ENCODE measurements at places on chromosomes 6 and 20.
A peak's percentile ranks its signal among the peaks of the same experiment; 100 is the strongest.

- peak; percentile 26 for DNase-seq
Measured at GRCh38 chr20:38726804-38727606, 2.7 kb downstream of the SLC32A1 start.

- no peak for DNase-seq
Measured at GRCh38 chr6:143149771-143150170, 89.1 kb downstream of the AIG1 start.

- DNase-seq = no peak
Measured at GRCh38 chr6:92568541-92568940, 850.8 kb downstream of the EPHA7 start.

GRCh38 chr6:168155193-168155592 lies 76.2 kb upstream of the FRMD1 start:
- DNase-seq = no peak

DNA sequence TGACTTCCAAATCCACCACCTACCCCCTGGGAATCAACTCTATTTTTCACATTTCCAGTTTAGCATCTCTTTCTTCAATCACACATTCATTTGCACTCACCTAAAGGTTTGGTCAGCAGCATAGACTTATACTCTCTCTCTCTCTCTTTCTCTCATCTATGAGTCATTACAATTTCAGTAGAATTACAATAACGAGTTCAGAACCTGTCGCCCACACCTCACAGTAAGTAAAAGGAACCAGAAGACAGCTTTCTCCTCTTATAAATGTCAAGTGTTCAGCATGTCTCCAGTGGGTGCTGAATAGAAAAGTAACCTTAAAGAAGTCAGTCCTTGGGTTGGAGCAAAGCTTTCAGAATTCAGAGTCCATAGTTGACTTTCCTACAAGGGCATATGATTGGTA lies 1.1 kb upstream of the PHACTR1 start:
- no peak for DNase-seq

DNA sequence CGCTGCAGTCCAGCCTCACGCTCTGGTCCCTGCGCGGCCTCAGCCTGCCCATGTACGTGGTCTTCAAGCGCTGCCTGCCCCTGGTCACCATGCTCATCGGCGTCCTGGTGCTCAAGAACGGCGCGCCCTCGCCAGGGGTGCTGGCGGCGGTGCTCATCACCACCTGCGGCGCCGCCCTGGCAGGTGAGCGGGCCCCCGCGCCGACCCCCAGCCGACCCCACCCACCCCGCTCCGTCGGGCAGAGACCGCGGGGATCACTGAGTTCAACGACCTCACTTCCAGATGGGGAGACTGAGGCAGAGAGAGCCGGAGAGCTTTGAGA lies 545 bp downstream of the SLC35D3 start:
- DNase-seq = no peak

- DNase-seq = no peak
Measured at GRCh38 chr6:17354700-17355403, 38.5 kb upstream of the CAP2 start.

DNA sequence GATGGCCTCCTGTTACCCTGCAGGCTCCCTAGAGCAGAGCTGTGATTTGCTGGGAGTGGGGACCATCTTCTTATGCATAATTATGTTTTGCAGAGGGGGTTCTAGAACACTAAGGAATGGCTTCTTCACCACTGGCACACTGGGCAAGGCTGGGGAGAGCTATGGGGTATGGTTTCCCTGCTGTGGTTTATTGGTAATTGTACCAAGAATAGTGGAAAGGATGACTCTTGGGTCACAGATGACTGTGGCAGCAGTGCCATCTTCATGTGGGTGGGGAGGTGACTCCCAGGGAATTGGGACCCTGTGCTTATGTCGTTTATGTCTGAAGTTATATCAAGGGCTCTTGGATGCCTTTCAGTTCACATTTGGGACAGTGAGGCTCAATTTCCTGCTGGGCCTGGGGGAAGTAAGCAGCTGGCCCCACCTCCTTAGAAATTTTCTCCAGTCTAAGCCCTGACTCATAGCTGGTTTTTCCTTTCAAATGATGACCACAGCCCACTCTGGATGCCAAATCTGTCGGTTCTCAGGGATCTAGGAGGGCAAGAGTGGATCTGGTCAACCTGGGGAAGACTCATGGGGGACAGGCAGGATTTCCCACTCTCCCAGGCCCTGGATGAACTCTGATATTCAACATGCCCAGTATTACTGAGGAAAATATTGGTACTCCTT lies 230.8 kb downstream of the LRFN2 start:
- DNase-seq = no peak

GRCh38 chr20:37308086-37309050 lies 18.9 kb downstream of the MANBAL start:
- no peak for DNase-seq

DNA sequence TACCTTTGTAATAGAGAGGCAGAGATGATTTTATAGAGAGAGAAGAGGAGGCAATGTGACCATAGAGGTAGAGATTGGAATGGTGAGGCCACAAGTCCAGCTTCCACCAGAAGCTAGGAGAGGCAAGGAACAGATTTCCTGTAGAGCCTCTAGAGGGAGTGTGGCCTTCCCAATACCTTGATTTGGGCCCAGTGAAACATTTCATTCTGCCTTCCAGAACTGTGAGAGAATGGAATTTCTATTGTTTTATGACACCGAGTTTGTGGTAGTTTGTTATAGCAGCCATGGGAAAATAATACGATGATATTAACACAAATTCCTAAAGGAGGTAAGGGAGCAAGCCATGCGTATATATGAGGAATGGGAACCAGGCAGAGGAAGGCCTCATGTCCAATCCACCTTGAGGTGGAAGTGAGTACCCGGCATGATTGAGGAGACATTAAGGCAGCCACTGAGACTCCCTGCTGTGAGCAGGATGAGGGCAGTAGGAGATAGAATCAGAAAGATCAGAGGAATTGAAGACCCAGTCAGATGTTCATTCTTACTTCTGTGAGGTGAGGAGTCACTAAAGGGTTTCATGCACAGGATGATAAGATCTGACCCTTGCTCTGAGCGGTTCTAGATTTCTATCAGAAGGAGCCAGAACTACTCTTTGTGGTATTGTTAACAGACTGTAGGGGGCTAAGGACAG lies 636.3 kb upstream of the IMPG1 start:
- no peak for DNase-seq

- DNase-seq = no peak
Measured at GRCh38 chr6:37779902-37780628, 39.5 kb upstream of the ZFAND3 start.

DNA sequence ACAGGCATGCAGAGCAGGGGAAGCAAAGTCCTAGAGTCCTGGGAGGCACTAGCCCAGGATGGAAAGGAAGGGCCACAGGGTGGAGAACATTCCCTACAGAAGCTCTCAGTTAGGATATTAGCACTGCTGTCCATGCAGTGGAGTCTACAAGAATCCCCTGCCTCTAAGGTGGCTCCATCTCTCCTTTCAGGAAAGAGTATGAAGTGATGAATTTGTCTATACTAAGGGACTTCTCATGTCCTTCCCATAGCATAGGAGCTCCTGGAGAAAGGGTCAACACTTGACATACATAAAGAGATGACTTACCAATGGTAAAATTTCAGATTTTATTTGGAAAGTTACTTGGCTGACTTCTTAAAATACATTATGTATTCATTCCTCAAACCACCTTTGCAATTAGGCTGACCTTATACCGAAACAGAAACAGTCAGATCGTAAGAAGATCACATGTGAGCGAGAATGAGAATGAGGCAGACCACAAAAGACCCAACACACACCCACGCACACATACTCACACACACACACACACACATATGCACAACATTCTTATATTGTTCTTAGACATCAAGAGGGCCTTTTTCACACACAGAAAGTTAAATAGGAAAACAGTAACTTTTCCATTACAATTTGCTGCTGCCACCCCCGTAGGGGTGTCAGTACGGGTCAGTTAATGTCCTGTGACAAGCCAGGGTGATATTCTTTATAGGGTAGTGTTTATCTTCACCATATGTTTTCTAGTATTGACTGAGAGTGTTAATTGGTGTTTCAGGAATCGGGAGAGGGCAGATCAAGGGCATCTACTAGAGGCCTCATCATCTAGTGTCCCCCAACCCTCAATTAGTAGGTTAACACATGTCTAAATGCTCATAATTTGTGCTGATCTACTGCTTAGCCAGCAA lies 159.4 kb downstream of the FAXC start:
- DNase-seq = no peak

GRCh38 chr6:43795421-43795820 lies 25.4 kb downstream of the VEGFA start:
- no peak for DNase-seq

GRCh38 chr6:51152594-51152993 lies 333.9 kb downstream of the TFAP2B start:
- no peak for DNase-seq

DNA sequence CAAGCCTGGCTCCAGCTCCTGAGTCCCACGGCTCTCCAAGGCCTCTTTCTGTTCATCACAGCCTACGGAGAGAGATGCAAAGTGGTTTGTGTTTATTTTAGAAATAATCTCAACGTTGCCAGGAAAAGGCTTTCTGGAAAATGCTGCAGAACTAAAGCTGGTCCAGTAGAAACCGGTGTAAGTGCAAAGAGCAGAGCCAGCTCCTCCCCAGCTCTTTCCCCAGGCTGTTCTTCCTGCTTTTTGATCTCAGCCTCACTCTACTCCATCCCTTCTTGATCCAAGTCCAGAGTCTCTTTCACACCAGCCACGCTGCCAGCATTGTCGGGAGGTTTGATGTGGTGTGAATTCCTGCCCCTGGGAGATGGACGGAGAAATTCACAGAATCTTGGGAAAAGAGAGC lies 69.8 kb downstream of the TMEM170B start:
- no peak for DNase-seq

- DNase-seq = no peak
Measured at GRCh38 chr6:161476711-161477110, 202.8 kb upstream of the AGPAT4 start.

GRCh38 chr6:119742188-119742803 lies 392.7 kb upstream of the MAN1A1 start:
- DNase-seq = peak; percentile 63

- DNase-seq = no peak
Measured at GRCh38 chr6:150874179-150874578, 8.7 kb downstream of the MTHFD1L start.

DNA sequence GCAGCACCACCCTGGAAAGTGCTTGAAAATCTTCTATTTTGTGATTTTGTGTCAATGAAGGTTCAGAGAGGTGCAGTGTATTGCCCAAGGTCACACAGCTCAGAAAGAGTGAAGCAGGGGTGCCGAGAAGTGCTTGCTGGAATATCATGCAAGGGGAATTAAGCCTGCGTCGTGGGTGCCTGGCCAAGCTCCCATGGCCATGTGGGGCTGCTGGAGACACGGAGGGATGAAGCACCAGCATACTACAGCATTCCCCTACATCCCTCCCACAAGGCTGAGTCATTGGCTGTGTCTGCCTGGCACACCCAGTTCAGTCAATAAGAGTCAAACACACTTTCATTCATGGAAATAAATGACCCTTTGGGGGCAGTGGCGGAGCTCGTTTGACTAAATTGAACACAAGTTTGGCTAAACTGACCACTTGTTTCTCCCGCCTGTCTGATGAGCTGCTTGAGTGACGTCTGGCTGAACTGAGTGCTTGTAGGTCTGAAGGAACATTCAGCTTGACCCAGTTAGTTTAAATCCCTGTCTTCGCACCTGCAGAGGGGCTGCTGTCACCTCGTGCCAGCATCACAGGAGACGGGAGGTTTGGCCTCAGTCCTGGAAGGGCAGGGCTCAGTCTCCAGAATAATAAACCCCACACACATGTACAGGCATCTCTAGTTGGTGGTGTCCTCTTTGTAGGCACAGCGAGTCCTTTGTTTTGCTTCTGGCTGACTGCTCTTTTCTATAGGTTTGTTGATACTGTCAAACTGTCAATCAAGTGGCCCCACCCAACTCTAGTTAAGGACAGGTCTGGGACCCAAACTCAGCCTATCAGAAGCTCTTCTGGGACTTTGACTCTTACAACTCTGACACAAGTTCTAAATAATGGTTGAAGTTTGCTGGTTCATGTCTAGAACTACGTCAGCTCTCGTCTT lies 8.4 kb upstream of the TGM2 start:
- peak; percentile 33 for DNase-seq

- no peak for DNase-seq
Measured at GRCh38 chr6:84546427-84546914, 217.9 kb downstream of the TBX18 start.

GRCh38 chr6:127110712-127111111 lies 7.8 kb upstream of the RSPO3 start:
- DNase-seq = no peak

Data from inflammatory macrophage (primary cell).